ENCODE measurements at places on chromosomes 5 and 9.

DNA sequence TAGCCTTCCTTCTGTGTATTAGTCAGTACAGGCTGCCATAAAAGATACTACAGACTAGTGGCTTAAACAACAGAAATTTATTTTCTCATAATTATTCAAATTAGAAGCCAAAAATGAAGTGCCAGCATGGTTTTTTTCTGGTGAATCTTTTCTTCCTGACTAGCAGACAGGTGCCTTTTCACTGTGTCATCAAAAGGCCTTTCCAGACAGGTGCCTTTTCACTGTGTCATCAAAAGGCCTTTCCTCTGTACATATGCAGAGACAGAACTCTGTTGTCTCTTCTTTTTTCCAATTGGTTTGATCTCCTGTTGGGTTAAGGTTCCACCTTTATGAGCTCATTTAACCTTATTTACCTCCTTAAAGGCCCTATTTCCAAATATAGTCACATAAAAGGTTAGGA is 599.9 kb downstream of the ISL1 start:
- DNase-seq = no peak

DNA sequence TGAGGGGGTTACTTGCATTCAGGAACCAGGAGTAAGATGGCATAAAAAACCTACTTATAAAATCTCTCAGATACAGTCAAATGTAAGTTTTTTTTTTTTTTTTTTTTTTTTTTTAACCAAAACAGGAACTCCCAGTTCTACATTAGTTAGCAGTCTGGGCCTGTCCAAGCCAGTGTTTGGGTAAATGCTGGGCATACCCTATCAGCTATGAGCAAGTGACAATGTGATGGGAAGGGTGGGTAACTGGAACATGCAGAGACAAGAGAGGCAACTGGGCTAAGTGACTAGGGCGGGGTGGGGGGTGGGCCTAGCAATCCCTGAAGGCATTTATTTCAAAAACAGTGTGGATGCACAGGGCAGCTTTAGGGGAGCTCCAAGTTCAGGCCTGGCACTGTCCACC is 2.3 kb downstream of the NMRK1 start:
- DNase-seq = no peak

- DNase-seq = no peak
Observed at GRCh38 chr5:137622850-137623249, 113.0 kb downstream of the KLHL3 start.

GRCh38 chr5:29130786-29131185 is 2062.7 kb upstream of the CDH6 start:
- no peak for DNase-seq

DNA sequence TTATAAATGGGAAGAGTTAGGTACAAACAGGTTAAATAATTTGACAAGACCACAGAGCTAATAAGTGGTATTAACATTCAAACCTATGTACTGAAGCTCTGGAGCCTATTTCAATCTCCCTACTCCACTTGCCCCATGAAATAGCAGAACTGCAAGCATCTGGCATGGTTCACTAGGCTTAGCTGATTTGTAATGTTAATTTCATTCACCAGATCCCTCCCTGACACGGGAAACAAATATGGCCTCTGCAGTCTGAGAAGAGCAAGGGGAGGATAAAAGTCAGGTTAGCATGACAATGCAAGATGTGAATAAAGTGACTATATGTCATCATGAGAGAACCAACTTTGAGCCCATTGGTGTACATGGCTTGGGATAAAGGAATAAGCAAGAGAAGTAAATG is 428.8 kb downstream of the BRINP1 start:
- DNase-seq = no peak

- DNase-seq = no peak
Observed at GRCh38 chr5:150291388-150292385, 2.1 kb upstream of the CAMK2A start.

GRCh38 chr5:168073991-168074800 is 217.2 kb upstream of the WWC1 start:
- DNase-seq = no peak

DNA sequence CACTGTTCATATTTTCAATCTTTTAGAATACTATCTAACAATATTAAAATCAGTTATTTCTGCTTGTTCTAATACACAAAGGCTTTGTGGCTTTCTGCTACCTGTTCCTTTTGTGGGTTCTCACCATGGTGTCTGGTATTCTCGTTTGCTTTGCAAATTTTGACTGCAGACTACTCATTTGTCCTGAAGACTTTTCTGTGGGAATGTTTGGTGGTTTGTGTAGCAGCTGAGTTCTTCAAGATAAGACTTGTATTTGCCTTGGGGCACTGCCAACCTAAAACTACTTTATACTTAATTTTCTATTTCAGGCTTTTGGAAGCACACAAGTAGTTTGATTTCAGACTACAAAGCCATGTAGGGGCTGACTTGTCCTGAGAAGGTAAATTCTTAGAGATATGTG is 11.1 kb downstream of the IL33 start:
- DNase-seq = no peak

DNA sequence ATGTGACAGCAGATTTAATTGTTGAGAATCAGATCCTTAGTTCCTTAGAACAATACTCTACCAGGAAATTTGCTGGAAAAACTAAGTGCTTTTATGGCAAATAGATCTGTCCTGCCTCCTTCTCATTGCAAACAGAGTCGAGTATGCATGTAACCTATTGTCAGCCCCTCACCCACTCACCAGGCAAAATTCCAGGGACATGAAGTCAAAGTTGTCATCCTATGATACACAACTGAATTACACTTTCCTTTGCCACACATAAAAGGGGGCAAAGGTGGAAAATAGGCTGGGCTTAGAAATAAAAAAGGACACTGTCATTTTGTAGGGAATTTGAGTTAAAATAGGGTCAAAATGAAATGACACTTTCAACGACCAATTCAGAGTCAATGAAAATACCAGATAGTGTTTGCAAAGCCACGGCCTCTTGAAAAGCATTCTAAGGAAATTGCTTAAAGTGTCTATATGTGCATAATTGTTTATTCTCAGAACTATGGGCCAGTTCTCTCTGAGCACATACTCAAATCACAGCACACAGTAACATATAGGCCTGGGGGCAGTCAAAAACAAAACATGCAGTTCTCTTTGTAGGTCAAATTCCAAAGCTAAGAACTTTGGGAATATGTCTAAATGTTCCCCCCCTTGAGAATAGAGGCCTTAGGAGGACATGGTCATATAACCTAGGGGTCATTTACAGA is 452.8 kb downstream of the NFIB start:
- DNase-seq = no peak

DNA sequence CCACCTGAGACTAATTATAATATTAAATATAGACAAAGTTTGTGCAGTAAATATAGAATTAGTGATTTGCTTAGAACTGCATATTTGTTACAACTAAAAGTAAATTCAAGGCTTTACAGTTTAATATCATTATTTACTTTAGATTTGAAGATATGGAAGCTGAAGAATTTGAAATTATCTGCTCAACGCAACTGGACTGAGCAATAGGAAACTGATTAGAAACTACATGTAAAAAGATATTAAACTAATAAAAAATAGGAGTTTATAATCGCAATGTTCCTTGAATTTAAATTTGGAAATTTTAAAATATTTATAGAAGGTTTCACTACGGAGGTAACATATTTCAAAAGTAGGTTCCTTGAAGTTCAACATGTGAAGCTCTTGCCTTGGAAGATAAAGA is 55.2 kb downstream of the CDH10 start:
- no peak for DNase-seq

DNA sequence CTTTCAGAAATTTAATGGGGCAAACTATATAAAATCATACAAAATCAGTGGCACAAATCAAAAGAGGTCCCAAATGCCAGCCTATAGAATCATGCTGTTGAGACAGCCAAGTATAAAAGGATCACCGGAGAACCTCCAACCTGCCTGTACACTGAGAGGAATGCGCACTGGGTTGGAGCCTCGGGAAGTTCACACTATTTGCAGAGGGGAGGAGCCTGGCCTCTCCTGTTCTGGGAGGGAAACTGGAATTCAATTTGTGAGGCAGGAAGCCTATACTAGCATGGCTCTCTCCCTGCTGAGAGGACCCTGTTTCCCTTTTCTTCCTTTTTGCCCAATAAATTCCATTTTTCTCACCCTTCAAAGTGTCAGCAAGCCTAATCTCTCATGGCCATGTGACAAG is 406.0 kb downstream of the HINT1 start:
- DNase-seq = no peak

DNA sequence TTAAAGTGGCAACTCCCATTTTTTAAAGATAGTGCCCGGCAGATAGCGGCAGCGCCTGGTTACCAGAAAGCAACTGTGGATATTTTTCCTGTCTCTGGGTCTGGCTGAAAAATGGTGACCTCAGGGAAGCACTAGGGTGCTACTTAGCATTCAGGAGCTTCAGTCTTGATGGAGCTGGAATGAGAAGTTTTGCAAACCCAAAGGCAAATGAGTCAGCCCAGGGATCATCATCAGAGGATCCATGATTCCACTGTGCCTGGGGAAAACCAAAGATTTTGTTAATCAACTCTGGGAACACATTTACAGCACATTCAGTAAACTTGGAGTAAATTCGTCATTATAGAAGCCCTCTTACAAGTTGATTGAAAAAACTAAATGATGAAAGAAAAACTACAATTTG is 26.7 kb downstream of the F2R start:
- peak; percentile 67 for DNase-seq

Data from ELR (cell line).